Gastroesophageal sphincter (tissue), 4 donors: ENCODE measurements at places on chromosomes 11 and 22.

DNA sequence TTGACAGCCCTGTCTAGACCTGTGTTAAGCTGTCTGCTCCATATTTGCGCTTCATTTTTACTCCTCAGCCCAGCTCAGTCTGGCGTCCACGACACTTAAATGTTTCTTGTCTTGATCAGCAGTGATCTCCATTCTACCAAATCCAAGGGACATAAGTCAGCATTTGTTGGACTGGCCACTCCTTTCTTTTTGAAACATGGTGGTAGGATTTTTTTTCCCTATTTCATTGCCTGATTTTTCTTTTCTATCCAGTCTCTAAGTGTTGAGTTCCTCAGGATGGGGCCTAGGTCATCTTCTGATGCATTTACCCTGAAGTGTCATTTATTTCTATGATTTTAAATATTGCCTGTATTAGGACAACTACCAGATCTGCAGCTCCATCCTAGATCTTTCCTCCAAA, 873 bp downstream of the NCAPH2 start:
- ATAC-seq, result no peak

DNA sequence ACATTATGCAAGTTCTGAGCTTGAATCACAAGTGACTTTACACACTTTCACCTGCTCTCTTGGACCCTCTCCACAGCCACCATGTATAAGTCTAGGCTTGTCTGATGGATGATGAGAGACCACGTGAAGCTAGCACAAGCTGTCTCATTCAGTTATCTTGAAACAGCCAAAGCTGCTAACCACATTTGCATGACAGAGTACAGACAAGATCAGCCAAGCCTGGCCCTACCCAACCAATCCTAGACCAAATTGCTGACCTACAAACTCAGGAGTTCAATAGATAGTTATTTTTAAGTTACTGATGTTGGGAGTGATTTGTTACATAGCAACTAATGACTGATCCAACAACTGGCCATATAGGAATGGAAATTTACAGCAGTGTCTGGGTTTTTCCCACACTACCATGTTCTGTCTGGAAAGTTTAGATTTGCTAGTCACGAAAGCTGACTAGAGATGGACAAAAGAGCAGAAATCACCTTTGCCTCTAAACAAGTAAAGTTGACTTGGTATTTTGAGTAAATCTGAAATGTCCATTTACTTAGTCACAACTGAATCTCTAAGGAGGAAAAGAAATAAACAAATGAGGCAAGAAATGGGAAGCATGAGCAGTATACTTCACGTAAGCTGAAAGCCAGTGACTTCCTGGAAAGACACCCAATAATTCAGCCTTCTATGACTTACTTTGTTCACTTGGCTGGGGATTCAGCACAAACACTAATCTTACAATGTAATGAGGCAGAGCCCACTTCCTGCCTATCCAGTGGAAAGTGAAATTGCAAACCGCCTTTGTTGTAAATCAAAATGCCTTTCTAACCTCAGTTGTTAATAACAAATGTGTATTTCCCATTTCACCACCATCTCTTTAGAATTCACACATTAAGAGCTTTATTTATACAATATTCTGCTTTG, 101.7 kb downstream of the FAM181B start:
- no peak for ATAC-seq

DNA sequence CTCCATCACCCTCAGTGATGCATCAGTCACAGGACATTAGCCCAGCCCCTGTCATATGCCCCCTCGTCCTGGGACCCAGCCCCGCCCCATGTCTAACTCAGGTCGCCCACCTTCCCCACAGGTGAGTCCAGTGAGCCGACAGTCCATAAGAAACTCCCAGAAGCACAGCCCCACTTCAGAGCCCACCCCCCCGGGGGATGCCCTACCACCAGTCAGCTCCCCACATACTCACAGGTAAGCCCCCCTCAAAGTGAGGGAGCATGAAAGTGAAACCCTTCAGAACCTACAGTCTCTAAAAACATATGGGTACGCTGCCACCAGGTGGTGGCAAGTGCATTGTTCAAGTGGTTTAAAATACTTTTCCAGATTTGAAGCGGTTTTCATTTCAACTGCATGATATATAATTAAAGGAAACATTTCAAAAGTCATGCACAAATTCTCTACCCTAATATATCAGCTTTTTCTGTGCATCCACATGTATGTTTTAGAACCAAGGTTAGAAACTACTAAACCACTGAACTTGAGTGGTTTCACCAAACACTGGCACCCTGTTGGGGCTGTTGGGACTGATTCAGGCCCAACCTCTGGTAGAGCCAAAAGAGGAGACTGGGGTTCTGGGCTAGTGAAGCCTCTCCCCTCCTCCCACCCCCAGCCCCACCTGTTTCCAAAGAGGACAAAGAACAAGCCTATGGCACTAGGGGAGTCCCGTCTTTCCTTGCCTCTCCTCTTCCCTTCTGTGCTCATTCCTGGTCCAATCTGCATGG, 17.3 kb downstream of the EPS8L2 start:
- ATAC-seq, result no peak

DNA sequence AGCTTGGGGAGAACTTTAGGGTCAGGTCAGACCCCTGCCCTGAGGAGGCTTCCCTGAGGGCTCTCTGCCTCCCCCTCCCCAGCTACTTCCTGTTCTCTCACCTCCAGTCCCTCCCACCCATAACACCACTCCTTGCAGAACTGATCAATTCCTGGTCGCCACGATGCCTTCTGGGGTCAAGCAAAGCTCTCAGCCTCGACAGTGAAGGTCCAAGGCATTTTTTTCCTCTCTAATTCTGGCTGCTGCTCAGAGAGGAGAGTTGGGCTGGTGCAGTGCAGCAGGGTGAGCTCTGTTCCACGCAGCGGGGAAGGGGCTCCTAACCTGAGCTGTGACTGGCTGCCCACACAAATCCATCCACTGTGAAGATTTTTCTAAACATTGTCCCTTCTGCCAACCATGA, 628.4 kb downstream of the BRD1 start:
- no peak for ATAC-seq

DNA sequence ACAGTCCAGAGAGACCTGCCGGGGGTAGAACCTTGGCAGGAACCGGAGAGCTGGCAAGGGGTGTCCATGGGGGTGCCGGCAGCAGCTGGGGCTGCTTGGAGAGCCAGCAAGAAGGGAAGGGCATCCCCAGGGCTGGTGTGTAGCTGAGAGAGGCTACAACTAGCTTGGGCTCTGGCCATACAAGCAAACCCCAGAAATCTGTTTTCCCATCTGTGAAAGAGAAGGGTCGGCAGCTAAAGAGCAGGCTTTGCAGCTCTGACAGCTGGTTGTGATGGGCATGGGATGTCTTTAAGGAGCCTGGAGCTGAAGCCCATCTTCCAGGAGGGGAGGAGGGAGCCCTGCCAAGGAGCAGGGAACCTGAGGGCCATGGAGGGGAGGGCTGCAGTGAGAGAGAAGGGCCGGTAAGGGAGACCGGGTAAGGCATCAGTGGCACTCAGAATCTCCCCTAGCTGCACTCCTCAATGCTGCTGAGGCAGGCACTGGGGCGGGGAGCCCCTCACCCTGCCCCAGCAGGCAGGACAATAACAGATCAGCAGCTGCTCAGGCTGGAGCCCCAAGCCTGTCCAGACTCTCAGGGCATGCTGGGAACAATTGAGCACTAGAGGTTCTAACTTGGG, 3.9 kb downstream of the CHST1 start:
- ATAC-seq, result no peak

- ATAC-seq, result no peak
Observed at GRCh38 chr22:26891429-26891828, 234.0 kb downstream of the MIAT start.

GRCh38 chr11:78564490-78565467, 9.9 kb downstream of the NARS2 start:
- ATAC-seq, result peak; percentile 58

DNA sequence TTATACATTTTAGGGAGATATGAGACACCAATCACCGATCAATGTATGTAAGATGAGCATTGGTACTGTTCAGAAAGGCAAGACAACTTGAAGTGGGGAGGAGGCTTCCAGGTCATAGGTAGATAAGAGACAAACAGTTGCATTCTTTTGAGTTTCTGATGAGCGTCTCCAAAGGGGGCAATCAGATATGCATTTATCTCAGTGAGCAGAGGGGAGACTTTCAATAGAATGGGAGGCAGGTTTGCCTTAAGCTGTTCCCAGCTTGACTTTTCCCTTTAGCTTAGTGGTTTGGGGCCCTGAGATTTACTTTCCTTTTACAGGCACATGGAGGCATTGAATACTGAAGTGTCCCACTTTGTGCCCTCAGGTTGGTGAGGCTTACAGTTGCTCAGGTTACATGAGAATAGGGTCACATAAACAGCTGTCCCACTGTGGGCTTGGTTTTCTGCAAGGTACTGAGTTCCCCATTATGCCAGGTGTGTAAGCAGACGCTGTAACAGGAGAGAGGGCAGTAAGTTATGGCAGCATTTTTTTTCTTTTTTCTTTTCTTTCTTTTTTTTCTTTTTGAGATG, 129.8 kb upstream of the SERPIND1 start:
- no peak for ATAC-seq

DNA sequence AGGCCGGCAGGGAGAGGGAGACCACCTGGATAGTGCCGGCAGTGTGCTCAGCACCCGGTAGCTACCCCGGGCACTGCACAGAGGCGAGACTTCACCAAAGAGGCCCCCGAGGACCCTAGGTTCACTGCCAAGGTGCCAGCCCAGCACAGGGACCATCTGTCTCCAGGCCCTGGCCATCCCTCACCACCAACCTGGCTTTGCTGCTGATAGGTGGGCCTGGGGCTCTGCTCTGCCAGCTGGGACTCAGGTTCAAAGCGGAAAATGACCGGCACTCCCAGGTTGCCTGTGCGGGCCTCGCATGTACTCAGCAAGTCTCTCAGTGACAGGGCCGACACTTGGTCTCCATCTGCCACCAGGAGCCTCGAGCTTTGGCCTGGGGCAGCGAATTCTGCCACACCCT, 812.2 kb downstream of the BRD1 start:
- no peak for ATAC-seq

- ATAC-seq, result peak; percentile 32
Observed at GRCh38 chr22:19958083-19959042, 16.7 kb upstream of the TXNRD2 start.

- no peak for ATAC-seq
Observed at GRCh38 chr11:102453302-102453695, 734 bp upstream of the TMEM123 start.

- ATAC-seq, result no peak
Observed at GRCh38 chr22:23557467-23557866, 22.6 kb downstream of the IGLL1 start.

GRCh38 chr22:31846161-31847115, 92.6 kb downstream of the DEPDC5 start:
- no peak for ATAC-seq

DNA sequence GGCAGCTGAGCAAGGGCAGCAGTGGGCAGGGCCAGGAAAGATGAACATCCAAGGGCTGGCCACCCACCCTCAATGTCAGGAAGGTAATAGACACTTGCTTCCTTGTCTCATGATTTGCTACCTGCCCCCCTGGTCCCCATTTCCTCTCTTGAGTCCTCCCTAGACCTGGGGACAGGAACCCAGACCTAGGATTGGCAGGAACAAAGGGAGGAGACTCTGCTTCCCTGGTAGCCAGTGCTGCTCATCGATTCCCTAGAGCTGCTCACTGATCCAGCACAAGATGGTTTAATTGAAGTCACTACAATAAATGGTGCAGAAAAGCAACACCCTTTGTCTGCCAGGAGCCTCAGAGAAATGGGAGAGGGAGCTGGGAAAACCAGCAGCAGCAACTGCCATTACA, 67.8 kb upstream of the CHST1 start:
- ATAC-seq, result no peak

DNA sequence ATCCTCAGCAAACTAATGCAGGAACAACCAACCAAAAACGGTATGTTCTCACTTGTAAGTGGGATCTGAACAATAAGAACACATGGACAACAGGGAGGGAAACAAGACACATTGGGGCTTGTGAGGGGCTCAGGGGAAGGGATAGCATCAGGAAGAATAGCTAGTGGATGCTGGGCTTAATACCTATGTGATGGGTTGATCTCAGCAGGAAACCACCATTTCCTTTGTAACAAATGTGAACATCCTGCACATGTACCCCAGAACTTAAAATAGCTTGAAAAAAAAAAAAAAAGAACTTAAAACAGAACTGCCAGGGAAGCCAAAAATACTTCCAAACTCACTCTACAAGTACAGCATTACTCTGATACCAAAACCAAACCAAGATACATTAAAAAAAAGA, 33.8 kb downstream of the CASP4 start:
- ATAC-seq, result no peak

DNA sequence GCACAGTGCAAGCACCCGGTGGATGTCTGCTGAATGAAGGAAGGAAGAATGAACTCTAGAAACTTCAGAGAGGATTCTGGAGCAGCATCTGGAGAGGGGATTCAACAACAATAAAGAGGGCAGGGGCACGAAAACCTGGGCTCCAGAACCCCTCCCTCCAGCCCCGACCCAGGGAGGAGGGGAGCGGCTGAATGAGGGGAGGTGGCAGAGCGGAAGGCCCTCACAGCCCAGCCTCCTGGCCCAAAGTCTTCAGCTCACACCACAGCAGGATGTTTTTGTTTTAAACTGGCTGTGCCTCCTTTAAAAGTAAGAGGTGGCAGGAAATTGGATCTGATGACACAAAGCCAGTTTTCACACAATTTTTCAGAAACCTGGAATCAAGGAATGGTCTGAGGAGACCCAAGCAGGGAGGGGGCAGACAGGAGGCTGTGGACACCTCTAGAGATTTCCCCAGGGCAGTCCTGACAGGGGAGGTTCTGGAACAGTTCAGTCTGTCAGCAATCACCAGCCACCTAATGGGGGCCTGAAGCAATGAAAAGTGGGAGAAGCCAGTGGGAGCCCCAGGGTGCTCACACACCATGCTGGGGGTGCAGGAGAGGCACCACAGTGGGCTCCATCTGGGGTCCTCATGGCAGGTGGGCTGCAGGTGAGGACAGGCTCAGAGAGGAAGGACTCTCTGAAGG, 44.4 kb upstream of the TCF20 start:
- no peak for ATAC-seq

GRCh38 chr11:30935861-30936260, 349.7 kb upstream of the MPPED2 start:
- ATAC-seq, result no peak

GRCh38 chr11:80414181-80415165, 973.6 kb upstream of the TENM4 start:
- ATAC-seq, result peak; percentile 51

DNA sequence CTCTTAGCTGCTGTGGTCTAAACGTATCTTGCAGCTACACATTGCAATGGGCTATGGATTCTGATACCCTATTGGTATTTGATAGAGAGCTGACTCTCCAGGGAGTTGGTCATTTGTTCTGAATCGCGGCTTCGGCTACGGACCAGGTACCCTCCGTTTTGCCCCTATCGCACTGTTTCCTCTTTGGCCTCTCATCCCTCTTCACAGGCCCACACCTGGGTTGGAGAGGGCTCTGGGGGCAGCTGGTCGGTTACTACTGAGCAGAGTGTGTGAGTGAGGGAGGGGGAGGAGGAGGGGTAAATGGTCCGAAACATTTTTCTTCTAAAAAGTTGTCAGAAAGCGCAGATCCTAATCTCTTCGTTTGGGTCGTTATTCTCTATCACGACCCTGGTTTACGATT, 48.8 kb upstream of the HSD17B12 start:
- ATAC-seq, result no peak

GRCh38 chr11:724049-724777, 18.2 kb downstream of the EPS8L2 start:
- ATAC-seq, result no peak
